ENCODE measurements at places on chromosomes 6 and 20.

- DNase-seq, result no peak
Measured at GRCh38 chr20:53493311-53493857, 100.3 kb downstream of the ZNF217 start.

GRCh38 chr6:167764713-167765479, 61.8 kb upstream of the AFDN start:
- DNase-seq, result no peak

DNA sequence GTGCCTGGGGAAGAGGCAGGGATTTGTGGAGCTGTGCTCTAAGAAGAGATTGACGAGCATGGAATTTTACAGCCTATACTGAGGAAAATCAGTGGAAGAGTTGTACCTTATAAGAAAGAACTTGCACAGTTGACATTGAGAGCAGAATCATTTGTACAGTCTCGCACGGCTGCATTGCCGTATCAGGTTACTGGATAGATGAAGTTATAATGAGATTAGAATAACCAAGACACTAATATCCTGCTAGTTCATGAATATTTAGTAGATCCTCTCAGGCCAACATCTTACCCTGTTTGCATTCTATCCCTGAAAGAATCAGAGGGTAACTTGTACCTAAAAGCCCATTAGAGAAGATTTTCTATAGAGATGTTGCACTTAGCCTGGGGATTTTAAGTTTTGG, 447.1 kb downstream of the PREX1 start:
- DNase-seq, result no peak

DNA sequence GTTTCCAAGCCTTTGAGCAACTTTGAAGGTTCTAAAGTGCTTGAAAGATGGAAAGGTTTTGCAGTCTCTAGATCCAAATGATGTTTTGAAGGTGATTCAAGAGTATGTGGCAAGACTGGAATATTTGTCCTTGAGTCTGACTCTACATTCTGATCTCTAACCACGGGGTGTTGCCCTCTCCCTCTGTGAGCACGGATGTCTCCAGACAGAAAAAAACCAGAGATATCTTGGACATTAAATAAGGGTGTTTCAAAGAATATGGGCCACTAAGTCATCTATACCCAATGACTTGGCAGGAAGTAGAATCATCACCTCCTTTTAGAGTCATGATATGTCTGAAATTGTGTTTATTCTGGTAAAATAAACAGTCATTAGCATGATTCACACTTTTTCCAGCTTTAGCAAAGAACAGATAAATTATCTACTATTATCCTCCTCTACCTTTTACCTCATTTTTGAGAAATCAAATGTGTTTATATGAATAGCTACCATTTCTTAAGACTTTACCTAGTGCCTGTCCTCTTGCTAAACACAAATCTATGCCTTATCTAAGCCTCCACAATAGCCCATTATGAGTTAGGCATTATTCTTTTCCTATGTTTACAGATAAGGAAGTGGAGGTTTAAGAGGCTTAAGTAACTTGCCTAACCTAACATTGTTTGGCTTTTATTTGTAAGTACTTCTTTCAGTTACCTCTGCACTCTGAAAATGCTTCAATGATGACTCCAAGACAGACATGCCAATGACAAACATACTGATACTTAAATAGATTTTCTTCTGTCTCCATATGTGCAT, 384.4 kb downstream of the BMP2 start:
- DNase-seq, result no peak

DNA sequence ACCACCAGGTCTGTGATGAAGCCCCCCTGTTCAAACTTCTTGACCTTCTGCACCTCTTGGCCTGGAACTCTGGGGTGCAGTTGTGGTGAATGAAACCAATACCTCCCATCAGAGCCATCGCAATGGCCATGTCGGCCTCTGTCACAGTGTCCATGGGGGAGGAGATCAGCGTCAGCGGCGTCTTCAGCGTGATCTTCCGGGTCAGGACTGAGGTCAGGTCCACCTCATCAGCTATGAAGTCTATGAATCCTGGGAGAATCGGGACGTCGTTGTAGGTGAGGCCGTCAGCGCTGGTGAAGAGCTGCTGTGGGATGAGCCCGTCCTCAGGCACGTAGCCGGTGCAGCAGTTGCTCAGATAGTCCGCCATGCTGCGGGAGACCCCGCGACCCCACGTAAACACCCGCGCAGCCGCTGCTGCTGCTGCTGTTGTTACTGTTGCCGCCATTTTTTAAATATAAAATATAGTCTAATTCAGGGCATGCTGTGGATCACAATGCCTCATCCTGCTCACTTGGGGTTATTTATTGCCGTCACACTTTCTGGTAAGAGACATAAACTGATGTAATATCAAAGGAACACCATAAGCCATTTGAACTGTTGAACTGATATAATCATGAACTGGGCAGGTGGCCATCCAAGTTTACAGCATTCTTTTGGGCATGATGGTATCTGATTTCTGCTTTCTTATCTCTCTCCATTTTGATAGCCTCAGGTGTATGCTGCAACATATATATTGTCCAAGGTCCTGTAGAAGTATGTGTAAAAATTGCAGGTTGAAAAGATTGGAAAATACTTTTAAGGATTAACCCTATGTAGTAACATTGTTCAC, 18.7 kb upstream of the RNF144B start:
- DNase-seq, result no peak

DNA sequence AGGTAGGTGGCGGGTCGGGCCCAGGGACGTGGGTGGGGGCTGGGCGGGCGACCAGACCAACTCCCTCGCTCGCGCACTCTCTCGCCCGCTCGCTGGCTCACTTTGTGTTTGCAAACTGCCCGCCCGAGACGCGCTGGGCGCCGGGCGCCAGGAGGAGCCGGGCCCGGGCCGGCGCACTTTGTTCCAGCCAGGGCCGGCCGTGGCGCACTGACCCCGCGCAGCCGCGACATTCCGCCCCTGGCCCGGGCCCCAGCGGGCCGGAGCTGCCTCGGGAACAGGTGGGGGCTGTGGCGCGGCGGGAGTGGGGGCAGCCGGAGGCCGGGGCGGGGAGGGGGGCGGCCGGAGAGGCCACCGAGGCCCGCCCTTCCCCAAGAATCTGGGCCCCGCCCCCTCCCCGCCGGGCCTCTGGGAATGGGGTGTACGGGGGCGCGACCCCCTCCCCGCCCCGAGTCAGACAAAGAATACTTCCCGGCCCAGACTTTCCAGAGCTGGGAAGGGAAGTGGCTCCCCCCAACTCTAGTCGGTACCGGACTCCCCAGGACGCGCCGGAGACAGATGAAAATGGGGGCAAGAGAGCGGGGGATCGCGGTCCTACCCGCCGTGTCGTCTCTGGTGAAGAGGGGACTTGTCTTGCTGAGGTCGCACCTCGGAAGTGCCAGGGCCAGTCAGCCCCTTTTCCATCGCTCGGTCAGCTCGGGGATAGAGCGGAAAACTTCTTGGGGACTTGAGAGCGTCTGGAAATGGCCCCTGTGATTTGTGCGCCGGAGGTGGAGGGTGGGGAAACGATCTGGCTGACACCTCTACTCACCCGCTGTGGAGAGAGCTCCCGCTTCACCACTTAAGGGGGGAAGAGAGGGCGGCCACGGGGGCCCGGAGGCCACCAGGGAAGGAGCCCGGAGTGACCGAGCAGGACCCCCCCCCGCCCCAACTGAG, 951 bp downstream of the FOXP4 start:
- peak; percentile 60 for DNase-seq

DNA sequence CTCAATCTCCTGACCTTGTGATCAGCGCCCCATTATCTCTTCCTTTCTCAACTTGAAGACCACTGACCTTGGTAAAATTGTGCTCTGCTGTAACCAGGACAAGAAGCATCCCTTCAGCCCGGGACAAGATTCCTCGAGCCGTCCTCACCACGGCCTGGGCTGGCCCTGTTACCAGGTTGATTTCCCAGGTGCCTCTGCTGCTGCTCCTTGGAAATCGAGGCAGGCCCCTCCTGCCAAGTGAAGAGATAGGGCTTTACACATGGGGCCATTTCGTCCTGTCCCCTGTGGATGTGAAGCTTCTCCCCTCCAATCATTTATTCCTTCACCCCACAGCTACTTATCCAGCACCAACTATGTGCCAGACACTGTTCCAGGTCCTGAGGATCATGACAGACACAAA, 21.5 kb downstream of the RAB44 start:
- DNase-seq, result no peak

- DNase-seq, result no peak
Measured at GRCh38 chr6:79463621-79464050, 73.6 kb downstream of the LCA5 start.

GRCh38 chr6:1552296-1552761, 57.4 kb upstream of the FOXC1 start:
- DNase-seq, result no peak

DNA sequence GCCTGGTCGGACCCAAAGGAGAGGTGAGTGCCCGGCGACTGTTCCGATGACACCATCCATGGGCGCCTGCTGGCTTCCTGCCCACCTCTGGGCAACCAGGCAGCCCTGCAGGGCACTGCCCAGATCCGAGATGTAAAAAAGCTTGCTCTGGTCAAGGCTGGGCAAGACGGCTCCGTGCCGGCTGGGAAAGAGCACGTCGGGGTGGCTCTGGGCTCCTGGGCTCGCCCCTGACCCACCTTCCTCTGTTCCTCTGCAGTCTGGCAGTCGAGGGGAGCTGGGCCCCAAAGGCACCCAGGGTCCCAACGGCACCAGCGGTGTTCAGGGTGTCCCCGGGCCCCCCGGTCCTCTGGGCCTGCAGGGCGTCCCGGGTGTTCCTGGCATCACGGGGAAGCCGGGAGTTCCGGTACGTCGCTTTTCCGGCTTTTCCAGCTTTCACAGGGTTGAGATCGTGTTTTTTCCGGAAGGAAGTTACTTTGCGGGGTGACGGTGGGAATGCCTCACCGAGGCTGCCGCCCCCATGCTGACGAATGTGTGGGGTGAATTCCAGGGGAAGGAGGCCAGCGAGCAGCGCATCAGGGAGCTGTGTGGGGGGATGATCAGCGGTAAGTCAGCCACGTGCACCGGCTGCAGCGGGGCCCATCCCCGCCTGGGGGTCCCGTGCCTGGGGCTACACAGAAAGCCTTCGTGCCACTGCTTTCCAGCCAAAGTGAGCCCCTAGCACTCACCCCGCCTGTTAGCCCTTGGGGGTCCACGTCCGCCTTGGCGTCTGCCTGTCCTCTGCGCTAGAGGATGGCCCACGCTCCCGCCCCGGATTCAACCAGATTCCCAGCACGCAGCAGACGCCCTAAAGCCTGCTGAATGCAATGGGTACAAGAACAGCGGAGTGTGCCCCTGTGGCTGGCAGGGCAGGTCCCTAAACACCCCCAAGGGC, 19.3 kb downstream of the COL9A3 start:
- DNase-seq, result no peak

DNA sequence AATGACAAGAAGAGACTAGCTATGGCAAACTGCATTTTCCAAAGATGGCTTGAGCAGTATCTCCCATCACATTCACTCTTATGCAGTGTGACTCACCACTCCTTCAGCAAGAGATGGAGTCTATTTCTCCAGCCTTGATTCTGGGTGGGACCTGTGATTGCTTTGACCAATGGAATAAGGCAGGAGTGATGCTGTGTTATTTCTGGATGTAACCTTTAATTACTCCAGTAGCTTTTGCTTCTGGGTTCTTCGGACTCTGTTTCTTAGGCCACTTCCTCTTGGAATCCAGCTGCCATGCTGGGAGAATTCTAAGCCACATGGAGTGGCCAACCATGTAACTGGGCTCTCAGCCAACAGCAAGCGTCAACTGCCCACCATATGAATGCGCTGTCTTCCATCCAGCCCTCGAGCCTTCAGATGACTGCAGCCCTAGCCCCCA, 50.7 kb downstream of the TGM2 start:
- no peak for DNase-seq

- no peak for DNase-seq
Measured at GRCh38 chr6:164347455-164347854, 932.9 kb downstream of the QKI start.

GRCh38 chr6:96171112-96171511, 155.3 kb downstream of the FUT9 start:
- no peak for DNase-seq

DNA sequence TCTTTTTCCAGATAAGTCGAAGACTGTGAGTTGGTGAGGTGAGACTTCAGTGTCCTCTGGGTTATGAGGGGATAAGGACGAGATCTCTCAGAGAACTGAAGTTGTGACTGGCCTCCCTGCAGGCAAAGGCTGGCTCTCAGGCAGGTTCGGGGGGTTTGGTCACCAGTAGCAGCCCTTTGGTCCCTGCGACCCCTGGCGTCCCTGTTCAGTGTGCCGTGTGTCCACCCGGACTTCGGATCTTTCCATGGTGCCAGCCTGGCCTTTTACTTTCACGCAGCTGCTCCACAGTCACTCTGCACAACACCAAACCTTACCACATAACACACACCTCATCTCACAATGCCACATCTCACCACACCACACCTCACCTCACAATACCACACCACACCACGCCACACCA, 131.9 kb downstream of the ERMARD start:
- no peak for DNase-seq

GRCh38 chr6:81770381-81770780, 17.9 kb upstream of the TENT5A start:
- no peak for DNase-seq

GRCh38 chr20:34713194-34713943, 9.2 kb downstream of the TP53INP2 start:
- no peak for DNase-seq

- DNase-seq, result no peak
Measured at GRCh38 chr6:7292596-7293255, 20.3 kb downstream of the SSR1 start.

- no peak for DNase-seq
Measured at GRCh38 chr20:62501801-62502495, 26.2 kb upstream of the GATA5 start.

GRCh38 chr20:16392346-16392745, 180.9 kb downstream of the KIF16B start:
- DNase-seq, result no peak

DNA sequence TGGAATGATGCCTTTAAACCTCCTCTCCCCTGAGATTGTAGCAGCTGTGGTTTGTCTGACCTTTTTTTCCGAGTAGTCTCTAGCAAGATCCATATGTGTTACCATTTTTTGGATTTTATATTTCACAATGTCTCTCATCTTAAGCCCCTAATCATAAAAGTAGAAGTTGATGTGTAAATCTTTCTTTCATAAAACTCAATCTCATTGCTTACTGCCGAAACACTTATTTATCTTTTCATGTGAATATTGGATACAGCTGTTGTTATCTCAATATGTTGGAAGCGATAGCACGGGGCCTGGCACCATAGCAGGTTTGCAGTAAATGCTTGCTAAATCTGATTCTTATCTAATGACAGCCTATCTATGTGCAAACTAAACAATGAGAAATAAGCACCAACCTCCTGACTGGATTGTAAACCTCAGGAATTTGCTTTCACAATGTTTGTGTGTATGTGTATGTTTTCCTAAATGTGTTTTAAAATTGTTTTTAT, 14.2 kb downstream of the SMPDL3A start:
- DNase-seq, result no peak

- DNase-seq, result no peak
Measured at GRCh38 chr6:18266523-18266912, 2.2 kb upstream of the DEK start.

DNA sequence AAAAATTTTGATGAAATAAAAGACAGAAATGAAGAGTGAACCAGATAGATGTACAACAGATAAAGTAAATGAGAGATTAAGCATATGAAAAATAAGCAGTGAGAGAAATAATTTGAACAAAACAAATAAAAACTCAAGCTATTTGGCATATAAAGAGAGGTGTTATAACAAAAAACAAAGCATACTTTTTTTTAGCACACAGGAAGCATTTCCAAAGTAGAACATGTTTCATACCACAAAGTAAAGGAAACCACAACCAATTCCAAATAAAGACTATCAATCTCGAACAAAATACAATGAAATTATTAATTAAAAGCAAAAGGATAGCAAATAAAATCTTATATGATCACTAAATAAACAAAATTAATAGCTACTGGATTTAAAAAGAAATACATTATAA, 6.8 kb downstream of the THEMIS start:
- DNase-seq, result no peak

- no peak for DNase-seq
Measured at GRCh38 chr20:44407402-44408184, 52.1 kb downstream of the HNF4A start.
